Astrocyte (in vitro differentiated cells and primary cell): ENCODE measurements at places on chromosomes 16 and 17.
A peak's percentile ranks its signal among the peaks of the same experiment; 100 is the strongest.

- DNase-seq, result no peak
Observed at GRCh38 chr17:36671144-36671543, 69.8 kb downstream of the MRM1 start.

- DNase-seq, result no peak
Observed at GRCh38 chr17:77358801-77359200, 218.0 kb downstream of the SEC14L1 start.

GRCh38 chr17:81022344-81022676 is 12.6 kb upstream of the BAIAP2 start:
- no peak for DNase-seq

GRCh38 chr16:52052818-52053217 is 494.1 kb downstream of the TOX3 start:
- no peak for DNase-seq

DNA sequence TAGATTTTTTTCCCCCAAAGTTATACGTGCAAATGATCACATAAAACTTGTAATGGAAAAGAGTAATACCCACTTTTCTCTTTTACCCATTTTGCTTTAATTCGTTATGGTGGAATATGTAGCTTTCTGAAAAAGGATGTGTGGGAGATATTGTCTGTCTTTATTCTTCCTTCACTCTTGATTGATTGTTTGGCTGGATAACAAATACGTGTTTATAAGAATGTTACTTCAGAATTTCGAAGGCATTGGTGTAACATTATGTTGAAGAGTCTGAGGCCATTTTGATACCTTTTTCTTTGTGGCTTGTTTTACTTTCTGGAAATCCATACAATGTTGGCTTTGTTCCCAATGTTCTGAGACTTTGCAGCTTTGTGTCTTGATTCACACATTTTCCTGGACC is 71.4 kb downstream of the BCAS3 start:
- no peak for DNase-seq

- DNase-seq, result no peak
Observed at GRCh38 chr17:73998653-73999645, 204.5 kb upstream of the RPL38 start.

DNA sequence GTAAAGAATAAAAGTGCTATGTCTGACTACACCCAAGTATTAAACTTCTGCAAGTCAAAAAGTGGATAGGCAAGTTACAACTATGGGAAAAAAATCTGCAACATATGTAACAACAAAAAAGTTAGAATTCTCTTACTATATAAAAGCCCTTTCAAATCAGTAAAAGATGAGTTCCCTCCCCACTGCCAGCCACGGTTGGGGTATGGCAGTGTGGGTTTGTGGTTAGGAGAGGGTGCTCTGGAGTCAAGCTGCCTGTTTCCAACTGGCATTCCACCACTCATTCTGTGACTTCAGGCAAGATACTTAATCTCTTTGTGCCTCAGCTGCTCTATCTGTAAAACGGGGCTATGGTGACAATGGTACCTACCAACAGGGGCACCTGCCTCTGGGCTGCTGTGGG is 26.6 kb upstream of the MFSD6L start:
- no peak for DNase-seq

DNA sequence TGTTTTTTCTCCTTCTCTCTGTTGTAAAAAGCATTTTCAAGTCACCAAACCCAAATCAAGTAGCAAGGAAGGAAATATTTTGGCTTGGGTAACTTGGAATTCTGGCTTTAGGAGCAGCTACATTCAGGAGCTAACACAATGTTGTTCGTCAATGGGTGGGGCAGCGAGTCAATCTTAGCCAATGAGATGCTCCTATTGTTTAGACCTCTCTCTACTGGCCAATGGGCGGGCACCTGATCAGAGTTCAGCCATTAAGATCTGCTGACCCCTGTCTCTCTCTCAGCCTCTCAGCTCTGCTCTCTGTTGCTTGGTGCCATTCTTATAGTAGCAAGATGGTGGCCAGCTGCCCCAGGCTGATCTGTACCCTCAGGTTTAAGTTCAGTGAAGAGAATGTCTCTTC is 83.2 kb downstream of the IRX3 start:
- no peak for DNase-seq

- DNase-seq, result no peak
Observed at GRCh38 chr17:73582359-73582758, 61.9 kb downstream of the SDK2 start.

- no peak for DNase-seq
Observed at GRCh38 chr17:57145347-57145746, 60.3 kb downstream of the AKAP1 start.

GRCh38 chr16:2824626-2825025 is 5.5 kb upstream of the ZG16B start:
- DNase-seq, result no peak

GRCh38 chr16:67349172-67349571 is 22.6 kb downstream of the LRRC36 start:
- peak; percentile 7 for DNase-seq

- DNase-seq, result no peak
Observed at GRCh38 chr16:79171504-79171903, 429.0 kb downstream of the MAF start.

DNA sequence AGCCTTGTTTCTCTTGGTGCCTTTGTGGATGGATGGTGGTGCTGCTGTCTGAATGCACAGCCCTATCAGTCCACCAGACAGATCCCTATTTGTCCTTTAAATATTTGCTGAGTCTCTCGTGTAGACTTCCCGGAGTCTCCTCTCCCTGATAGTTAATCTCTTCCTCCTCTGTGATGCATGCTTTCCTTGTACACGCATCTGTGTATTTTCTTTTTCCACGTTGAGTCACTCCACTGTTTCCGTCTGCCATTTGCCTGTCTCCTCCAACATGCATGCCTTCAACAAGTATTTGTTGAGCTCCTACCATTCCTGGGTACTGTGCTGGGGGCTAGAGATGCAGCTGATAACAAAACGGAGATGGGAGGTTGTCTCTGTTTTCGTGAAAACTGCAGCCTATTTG is 282.6 kb downstream of the HAPSTR1 start:
- DNase-seq, result no peak

- no peak for DNase-seq
Observed at GRCh38 chr17:33079201-33079600, 87.6 kb downstream of the SPACA3 start.
